ENCODE measurements at places on chromosomes 16 and 17. TPM values are rescaled to one million over a fixed set of nuclear protein-coding genes. Genes with fewer than 3 reads are reported as not detected.

Gene RDM1
- 1.1 TPM for total RNA-seq

Gene C17orf107
- 4.6 TPM for total RNA-seq

Gene FBXL16
- 1.3 TPM for total RNA-seq

Gene SBK1
- 0.49 TPM for total RNA-seq

Gene TNFRSF17
- total RNA-seq, result 2.2 TPM

Gene CMTM1
- 4.3 TPM for total RNA-seq

Gene FOXL1
- 10.9 TPM for total RNA-seq

Gene ZNF689
- total RNA-seq, result 10.2 TPM

Gene KRT25
- not detected for total RNA-seq

Gene BTBD17
- not detected for total RNA-seq

Gene BAIAP3
- total RNA-seq, result 3.9 TPM

Gene KRT28
- total RNA-seq, result not detected

Gene PPP1R9B
- 38.4 TPM for total RNA-seq

All from ureter (tissue), 1 donor.